ENCODE measurements at places on chromosomes 6 and 20. TPM values are rescaled to one million over a fixed set of nuclear protein-coding genes. Genes with fewer than 3 reads are reported as not detected.

Gene HUS1B
- total RNA-seq = not detected

Gene CRYBG1
- total RNA-seq = 6.5 TPM

Gene FLRT3
- not detected for total RNA-seq

Gene PRKN
- total RNA-seq = 2.6 TPM

Gene NOX3
- total RNA-seq = not detected

Gene MAS1
- total RNA-seq = not detected

Gene BFSP1
- total RNA-seq = not detected

Gene BEND6
- 1.3 TPM for total RNA-seq

Gene SPEF1
- total RNA-seq = not detected

Gene EYA2
- total RNA-seq = 15.4 TPM

Gene RPS6KA2
- 196 TPM for total RNA-seq

- no peak for DNase-seq
These were observed 353.8 kb downstream of the HAO1 start for GRCh38 chr20:7586481-7586880.

- DNase-seq = no peak
These were observed 78.1 kb upstream of the FLRT3 start for GRCh38 chr20:14415467-14415866.

GRCh38 chr20:56373942-56374341 is 15.2 kb downstream of the FAM210B start:
- DNase-seq = no peak

GRCh38 chr6:41132254-41132653 is 21.9 kb downstream of the TREML1 start:
- no peak for DNase-seq

DNA sequence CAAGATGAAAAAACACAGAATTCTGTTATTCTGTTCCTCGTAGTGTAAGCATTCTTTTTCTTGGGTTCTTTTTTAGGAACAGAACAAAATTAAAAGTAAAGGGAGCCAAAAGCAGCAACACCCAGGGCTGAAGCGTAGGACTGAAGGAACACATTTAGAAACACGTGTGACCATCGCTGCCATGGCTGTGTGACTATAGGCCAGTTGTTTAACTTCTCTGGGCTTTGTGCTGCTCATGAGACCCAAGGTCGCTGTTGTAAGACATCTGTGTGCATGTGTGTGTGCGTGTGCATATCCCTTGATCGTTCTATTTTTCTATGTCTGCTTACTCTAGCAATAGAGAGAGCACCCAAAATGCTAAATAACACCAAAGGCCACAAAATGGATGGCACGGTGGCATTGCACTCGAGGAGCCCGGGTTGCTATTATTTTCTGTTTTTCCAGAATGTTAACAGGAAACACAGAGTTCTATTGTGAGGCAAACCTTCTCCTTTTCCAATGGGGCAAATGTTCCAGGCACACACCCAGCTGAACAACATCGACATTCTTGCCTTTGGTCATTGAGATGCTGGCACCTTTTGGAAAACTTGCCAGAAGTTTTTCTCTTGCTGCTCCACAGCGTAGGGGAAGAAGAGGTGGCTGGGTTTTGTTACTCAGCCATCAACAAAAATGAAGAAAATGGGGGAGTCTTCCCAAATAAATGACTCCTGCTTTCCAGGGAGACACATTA is 267.8 kb upstream of the ECI2 start:
- DNase-seq = no peak

DNA sequence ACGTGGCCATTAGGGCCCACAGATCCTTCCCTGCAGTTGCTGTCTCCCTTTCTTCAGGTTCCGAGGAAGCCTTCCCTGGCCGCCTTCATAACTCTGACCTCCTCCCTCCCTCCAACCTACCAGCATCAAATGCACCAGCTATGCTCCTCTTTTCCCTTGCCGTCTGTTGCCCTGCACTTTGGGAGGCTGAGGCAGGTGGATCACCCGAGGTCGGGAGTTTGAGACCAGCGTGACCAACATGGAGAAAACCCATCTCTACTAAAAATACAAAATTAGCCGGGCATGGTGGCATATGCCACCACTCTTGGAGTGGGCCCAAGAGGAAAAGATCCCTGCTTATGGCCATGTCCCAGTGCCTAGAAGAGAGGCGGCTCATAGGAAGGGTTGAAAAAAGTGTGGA is 31.8 kb downstream of the RNASET2 start:
- DNase-seq = no peak

DNA sequence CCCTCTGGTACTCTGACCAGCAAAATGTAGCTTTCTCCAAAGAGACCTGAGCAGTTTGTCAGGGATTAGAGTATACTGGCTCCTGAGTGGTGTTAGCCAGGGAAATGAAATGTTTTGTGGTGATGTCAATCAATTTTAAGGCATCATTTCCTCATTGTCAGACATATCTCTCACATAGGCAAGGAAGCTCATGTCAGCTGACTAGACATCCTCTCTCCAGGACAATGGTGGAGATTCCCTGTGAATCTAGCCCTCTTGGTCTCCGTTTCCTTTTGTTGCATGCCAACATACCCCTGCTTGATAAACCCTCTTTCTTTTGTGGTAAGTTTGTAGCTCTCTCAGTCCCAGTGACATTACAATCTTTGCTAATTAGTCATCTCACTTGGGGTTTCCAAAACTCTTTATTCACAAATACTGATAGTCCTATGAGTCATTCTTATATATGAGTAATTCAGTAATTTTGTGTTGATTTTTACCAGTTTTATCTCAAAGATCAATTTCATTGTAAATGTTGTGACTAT is 135.6 kb upstream of the PTPRK start:
- DNase-seq = no peak

DNA sequence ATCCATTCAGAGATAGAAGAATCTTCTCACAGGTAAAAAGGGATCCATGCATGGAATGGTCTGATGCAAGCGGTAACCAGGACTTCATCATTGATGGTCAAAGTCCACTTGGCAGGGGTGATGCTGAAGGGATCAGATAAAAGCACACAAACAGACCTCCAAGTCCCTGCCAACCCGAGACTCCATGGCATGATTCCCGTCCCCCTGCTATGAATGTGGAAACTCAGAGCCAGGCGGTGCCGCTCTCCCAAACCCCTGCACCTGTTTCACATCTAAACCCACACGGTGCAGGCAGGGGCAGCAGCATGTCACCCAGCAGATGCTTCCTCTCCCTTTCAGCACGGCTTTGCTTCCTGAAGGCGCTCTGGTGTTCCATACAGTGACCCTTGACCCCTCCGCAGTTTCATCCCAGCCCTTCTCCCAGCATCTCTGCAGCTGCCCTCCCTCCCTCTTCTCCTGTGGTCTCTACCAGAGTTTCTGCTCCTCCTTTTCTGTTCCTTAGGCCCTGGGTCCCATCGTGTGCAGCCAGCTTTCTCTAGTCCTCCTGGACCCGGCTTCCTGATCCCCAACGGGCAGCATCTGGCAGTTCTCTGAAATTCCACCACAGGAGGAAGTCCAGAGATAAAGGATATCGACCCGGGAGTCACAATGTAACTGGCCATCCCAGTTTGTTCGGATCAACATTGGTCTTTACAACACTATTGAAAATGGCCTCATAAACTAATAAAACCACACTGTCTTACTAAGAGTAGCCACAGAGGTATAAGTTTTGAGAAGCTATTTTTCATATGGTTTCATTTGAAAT is 235.0 kb downstream of the TTLL2 start:
- no peak for DNase-seq

- DNase-seq = no peak
These were observed 42.8 kb upstream of the PCMTD2 start for GRCh38 chr20:64212755-64213154.

DNA sequence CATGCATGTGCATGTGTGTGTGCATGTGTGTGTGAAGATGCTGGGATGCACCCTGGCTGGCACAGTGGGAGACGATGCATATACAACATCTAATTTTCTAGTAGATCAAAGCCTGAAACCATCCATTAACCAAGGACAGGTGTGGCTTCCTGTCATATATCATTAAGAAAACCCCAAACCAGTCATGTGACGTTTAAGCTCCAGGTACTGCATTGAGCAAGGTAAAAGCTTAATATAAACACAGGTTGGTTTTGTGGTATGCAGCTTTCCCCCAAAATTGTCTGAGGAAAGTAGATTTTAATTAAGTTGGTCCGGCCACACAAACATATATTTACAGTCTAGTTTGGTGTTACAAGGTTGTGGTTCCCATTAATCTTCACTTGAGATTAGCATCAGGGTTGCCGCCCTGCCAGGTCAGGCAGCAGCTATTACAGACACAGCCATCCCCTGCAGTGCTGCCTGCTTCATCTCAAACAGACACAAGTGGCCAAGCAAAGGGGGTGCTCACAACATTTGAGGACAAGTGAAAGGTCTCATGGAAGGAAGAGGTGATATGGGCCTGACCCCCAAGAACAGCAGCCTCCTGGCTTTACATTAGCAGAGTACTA is 48.6 kb upstream of the NAA20 start:
- no peak for DNase-seq

DNA sequence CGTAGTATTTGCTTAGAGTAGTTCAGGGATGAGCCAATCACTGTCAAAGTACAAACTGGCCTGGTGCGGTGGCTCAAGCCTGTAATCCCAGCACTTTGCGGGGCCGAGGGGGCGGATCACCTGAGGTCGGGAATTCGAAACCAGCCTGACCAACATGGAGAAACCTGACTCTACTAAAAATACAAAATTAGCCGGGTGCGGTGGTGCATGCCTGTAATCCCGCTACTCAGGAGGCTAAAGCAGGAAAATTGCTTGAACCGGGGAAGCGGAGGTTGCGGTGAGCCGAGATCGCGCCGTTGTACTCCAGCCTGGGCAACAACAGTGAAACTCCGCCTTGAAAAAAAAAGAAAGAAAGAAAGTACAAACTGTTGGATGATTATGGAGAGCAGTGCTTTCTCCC is 27.5 kb upstream of the JARID2 start:
- no peak for DNase-seq

- DNase-seq = no peak
These were observed 97.0 kb upstream of the AGPAT4 start for GRCh38 chr6:161370880-161371279.

DNA sequence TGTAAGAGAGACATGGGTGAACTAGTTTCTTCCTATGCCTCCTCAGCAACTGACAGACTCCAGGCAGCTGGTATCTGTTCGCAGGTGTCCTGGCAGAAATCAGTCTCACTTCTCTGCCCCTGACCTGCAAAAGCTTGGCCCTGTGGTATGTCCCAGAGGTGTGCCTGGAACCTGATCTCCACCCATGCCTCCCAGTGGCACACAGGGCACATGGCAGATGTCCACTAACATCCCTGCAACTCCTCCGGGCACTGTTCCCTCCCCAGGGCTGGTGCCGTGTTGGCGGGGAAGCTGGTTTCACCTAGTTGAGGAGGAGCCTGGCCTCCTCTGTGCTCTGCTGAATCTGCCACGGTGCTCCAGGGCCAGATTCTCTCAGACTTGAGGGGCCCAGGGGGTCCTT is 123.3 kb upstream of the GGTLC1 start:
- DNase-seq = no peak

DNA sequence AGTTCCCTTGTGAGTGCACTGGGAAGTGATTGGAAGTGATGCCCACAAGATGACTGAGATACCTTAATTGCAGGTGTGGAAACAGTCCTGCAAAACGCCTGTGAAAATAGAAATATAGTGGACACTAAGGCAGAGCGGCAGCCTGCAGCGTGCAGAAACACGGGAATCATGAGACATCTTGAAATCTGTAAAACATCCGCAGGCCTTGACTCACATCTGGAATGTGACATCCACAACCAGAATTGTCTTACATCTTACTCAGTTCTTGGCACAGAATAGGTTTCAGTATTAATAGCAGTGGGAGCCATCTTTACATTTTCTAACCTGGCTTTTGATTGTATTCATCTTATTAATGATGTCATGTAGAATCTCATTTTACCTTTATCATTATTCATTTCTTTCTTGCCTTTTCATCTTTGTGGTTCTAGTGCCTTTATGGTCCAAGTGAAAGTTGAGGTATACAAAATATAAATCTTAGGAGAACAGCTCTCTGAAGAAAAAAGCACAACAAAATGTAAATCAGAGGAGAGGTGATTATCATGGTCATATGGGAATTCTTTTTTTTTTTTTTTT is 44.6 kb downstream of the CDYL start:
- no peak for DNase-seq

GRCh38 chr6:126767711-126768110 is 350.8 kb upstream of the RSPO3 start:
- no peak for DNase-seq

DNA sequence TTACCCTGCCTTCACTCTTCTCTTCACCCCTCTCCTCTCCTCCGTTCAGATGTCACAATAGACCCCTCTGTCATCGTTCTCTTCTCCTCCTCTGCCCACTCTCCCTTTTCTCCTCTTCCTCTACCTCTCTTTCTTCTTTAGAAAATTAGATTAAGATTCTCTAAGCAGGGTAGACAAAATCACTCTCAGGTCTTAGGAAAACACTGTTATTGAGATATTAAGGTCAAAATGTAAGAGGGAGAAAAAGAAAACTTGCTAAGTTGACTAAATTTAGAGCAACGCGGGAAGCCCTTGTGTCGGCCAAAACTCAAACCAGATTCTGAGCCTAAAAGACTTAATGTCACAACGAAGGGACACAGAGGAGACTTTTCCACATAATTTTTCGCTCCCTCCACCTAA is 22.1 kb upstream of the ZNF184 start:
- DNase-seq = no peak
